MG63 (cell line): ENCODE measurements at places on chromosomes 12 and 14.

- no peak for DNase-seq
Observed at GRCh38 chr14:83825843-83826242, 1704.1 kb upstream of the FLRT2 start.

GRCh38 chr12:117019866-117020265 lies 79.3 kb downstream of the TESC start:
- DNase-seq = no peak

DNA sequence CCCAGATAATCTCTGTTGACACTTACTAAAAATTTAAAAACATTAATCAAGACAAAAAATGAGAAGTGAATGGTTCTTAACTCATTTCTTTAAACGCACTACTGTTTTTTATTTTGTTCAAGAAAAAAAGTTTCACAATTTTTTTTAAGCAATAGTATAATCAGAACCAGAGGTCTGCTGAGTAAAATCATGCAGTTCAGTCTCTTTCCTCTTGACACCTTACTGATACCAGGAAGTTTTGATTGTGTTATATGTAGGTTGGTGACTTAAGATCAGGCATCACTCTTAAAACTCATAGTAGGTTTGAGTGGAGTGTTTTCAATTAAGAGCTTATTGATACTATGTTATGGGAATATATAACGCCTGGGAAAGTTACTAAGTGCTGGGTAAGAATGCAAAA lies 121.4 kb downstream of the TRMT5 start:
- no peak for DNase-seq

- no peak for DNase-seq
Observed at GRCh38 chr12:96456265-96456974, 33.0 kb upstream of the CFAP54 start.

- DNase-seq = no peak
Observed at GRCh38 chr12:107330831-107331431, 237.6 kb upstream of the CRY1 start.

DNA sequence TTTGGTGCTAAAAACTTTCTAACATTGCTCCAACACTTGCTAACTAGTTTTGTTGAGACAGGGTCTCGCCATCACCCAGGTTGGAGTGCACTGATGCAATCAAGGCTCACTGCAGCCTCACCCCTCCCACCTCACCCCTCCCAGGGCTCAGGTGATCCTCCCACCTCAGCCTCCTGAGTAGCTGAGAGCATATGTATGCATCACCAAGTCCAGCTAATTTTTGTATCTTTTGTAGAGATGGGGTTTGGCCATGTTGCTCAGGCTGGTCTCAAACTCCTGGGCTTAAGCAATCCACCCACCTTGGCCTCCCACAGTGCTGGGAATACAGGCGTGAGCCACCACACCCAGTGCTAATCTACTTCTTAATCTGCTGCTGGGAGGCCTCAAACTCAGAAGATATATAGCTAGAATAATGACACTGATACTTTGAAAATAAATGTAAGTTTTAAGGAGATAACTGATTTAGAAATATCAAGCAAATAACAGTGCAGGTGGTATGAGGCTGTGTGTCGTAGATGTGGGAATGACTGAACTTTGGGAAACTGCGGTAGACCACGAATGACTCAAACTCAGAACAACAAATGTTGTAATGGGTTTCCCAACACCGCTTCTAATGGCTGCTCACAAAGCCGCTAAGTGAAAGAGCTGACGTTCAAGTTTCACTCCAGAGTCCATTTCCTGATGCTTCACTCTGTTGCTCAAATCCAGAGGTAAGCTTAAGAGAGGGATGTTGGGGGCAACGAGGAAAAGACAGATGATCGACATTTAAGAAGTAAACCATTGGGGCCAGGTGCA lies 10.0 kb downstream of the TMCC3 start:
- DNase-seq = no peak

DNA sequence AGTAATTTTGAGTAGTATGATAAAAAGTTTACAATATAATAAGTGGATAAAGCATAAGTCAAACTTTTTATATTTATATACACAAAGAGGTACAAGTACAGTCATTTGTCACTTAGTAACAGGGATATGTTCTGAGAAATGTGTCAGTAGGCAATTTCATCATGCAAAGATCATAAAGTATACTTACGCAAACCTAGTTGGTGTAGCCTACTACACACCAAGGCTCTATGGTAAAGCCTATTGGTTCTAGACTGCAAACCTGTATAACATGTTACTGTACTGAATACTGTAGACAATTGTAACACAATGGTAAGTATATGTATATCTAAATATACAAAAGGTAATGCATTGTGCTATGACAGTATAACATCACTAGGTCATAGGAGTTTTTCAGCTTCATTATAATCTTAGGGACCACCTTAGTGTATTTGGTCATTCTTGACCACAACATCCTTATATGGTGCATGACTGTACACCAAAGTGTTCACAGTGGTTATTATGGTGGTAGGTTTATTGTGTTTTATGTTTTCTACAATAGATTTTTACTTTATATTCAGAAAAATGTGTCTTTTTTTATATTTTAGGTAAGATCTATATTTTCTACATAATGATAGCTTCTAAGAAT lies 14.9 kb upstream of the SCFD1 start:
- no peak for DNase-seq

DNA sequence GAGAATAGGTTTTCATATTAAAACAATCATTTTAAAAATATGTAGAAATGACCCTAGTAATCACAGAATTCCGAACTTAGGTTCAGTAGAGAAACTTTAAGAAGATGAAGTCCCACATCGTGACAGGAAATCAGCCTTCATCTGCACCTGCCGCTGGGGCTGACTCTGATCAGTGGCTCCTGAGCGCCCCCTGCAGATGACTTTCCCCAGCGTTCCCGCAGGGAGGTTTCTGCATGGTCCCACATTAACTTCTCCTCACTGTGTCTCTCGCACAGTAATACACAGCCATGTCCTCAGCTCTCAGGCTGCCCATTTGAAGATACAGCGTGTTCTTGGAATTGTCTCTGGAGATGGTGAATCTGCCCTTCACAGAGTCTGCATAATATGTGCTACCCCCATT lies 1131.1 kb downstream of the TMEM121 start:
- DNase-seq = no peak

DNA sequence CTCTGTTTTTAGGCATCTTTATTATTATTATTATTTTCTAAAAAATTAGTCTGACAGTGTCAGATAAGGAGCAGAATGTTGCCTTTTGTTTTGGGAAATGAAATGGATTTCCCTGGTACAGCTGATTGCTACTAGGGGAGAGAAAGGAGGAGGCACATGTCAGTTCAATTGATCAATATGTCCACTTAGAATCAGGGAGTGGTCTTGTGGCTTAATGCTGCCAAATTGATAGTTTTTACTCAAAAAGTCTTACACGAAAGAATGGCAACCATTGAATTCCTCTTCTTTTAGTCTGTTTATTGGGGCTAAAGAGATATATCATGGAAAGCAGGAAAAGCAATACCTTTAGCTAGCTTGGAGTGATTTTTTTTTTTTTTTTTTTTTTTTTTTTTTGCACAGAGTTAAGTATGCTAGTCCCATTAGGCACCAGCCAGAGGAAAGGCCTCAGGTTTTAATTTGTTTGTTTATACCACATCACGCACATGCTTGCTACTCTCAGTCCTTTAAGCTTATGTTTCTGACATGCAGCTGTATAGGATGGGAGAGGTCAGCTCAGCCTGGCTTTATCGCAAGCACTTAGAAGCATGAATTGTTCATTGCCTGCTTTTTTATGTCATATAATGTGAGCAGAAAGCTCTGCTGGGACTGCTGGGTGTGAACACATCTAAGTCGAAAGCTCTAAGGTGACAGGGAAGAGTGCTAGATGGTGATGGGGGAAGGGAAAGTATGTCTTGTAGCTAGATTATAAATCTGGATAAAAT lies 1.4 kb downstream of the AKAP6 start:
- no peak for DNase-seq

DNA sequence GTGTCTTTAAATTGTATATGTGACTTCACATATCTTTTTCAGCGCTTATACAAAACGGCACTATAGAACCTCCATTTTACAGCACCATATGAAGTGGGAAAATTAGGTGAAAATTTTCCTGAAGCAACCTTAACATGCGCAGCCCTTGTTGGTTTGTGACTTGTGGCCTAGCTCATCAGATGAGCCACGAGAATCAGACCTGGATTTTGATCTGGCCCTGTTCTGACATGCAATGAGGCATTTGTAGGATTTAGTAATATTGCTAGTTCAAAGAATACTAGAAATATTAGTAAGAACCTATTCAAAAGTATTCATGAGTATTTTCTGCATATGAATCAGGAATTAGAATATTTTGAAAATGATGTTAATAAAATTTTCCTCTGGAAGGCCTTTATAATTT lies 2.9 kb downstream of the CDKN1B start:
- DNase-seq = no peak

DNA sequence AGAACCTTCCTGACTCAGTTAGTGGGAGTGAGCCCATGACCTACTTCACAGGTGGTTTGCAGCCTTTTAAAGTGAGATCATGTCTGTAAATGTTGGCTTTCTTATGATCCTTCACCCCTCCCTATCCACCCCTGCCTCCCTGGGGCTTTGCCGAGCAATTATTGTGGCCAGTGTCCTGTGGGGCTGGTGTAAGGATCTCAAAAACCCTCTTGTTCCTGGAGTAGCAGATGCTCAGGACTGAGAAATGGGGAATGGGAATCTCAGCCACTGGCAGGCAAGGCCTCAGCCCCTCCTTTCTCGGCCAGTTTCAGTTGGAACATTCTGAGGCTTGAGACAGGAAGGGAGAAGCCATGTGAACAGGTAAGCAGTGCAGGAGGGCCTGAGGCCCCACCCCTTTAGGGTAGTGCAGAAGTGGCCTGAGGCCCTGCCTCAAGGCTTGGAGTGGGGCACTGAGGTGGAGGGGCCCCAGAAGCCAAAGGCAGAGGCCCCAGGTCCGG lies 53.8 kb downstream of the PLEKHG3 start:
- DNase-seq = no peak

DNA sequence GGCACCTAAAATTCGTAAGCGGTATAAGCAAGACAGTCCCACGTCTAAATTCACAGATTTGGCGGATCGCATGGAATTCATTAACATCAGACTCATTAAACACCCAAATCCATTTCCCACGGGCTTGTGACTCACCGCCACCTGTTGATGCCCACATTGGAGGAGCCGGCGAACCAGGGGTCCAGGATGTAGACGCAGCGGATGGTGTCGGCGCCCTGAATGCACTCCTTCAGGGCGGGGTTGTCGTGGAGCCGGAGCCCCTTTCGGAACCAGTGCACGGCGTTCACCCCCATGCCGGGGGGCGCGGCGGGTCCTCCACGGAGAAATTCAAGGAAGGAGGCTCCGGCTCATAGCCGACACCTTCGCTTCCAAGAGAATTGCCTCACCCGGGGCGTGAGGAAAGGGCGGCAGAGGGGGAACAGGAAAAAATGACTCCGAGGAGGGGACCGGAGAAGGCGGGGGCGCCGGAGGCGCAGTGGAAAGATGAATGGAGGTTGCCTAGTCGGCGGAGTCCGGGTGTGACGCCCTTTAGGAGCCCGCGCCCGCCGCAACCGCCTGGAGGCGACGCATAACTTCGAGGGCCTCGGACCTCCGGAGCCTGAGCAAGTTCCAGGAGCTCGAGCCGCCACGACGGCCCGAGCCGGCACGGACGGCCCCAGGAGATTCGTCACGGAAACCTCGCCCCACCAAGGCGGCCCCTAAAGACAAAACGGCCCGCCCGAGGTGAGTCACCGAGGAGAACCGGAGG lies 506 bp downstream of the CRY1 start:
- peak; percentile 36 for DNase-seq

DNA sequence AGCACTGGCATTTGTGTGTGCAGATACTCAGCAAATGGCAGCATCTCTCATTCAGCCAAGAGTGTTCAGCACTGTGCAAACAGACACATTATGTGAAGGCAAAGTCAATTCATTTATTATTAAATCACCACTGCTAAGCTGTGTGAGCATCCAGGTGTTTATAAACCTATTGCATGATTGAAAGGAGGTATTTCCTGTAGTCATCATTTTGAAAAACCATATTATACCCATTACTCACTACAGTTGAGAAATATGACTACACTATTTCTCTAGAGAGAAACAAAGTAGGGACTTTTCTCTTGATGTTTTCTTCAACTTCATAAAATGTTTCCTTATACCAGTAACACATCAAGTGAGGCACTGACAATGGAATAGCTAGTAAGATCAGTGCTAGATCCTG lies 13.7 kb downstream of the SPX start:
- DNase-seq = no peak

- DNase-seq = no peak
Observed at GRCh38 chr12:4780641-4781611, 60.7 kb downstream of the GALNT8 start.

DNA sequence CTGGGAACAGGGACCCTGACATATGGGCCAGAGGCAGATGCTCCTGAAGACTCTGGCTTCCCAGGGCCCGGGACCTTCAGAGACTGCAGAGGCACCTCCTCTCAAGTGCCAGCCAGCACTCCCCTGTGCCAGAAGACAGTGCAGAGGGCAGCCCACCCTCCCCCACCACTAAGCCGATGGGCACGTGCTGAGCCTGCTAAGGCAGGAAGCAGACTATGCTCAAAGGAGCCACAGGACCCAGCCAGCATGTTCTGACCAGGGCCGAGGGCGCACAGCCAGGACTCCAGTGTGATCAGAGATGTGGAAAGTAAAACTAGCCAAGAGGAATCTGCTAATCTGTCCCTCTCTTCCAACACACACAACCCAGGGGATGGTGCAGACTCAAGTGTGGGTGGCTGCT lies 29.8 kb downstream of the DIO3 start:
- DNase-seq = peak; percentile 42

DNA sequence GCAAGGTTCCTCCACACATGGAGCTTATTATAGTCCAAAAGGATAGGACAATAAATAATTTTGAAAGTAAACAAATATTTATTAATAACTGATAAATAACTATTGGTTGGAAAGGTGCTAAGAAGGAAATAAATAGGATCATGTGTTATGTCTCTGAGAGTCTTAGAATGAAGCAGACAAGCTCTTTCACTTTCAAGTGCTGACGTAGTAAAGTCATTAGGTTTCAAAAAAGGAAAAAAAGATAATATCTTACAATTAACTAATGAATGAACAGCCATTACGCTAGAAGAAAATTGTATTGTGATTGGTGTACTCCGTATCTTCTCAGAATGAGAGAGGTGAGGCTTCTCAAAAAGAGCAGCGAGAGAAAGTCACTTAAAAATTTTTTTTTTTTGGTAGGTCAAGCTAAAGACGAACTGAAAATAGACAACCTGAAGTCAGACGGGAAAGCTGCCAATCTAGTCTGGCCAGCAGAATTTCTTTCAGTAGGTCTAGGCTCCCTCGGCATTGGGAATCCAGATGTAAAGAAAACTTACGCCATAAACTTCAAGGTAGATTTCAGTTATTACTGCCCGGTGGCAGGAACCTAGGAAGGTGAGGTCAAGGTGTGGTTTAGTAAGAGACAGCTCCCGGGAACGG lies 583 bp upstream of the LEMD3 start:
- DNase-seq = no peak

- DNase-seq = no peak
Observed at GRCh38 chr14:88305528-88306322, 17.3 kb downstream of the KCNK10 start.

- DNase-seq = no peak
Observed at GRCh38 chr14:59275668-59276067, 87.2 kb downstream of the DAAM1 start.

DNA sequence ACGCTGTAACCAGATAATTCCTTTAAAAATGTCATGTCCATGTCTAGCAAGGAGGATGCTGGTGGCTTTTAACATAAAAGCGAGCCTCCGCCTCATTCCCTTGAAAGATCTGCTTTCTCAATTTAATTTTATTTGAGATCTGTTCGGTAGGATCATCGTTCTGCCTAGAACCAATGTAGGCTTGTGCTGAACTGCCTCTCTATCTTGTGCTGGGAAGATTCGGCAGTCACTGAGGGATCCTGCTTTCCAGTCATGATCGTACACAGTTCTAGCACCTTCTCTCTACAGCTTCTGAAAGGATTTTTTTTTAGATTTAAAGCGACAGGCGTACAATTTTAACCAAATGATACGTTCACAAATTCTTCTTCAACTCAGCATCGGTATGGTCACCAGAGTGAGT lies 54.3 kb downstream of the PEBP1 start:
- peak; percentile 5 for DNase-seq
